C1 segment of cervical spinal cord (tissue), 14 donors: ENCODE measurements at places on chromosomes 5 and 9.

DNA sequence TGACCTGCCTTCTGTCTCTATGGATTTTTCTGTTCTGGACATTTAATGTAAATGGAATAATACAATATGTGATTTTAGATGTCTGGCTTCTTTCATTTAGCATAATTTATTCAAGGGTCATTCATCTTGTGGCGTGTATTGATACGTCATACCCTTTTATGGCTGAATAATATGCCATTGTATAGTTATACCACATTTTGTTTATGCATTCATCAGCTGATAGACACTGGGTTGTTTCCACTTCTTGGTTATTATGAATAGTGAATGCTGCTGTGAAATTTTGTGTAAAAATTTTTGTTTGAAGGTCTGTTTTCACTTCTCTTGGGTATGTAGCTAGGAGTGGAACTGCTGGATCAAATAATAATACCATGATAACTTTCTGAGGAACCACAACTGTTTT is 298.9 kb downstream of the CCDC171 start:
- DNase-seq: no peak

- no peak for DNase-seq
Measured at GRCh38 chr5:122267185-122267584, 44.9 kb upstream of the SNCAIP start.

GRCh38 chr5:6081727-6082210 is 296.6 kb downstream of the MED10 start:
- DNase-seq: no peak

DNA sequence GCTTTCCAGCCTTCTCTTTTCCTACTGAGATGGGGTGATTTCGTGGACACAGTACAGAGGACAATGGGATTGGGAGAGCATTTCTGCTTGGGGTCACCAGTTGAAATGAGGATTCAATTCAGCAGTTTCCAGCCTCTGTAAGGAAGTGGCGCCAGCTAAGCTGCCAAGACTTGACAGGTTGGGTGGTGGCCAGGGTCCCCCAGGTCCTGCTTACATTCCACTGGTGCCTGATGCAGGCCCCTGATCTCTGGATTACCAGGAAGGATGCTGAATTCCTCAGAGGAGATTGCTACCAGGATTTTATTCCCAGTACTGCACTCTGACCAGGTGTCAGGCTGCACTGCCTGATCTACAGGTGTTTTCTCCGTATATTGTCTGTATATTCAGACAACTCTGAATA is 119.7 kb downstream of the PSD2 start:
- no peak for DNase-seq

GRCh38 chr5:146291421-146292074 is 47.1 kb upstream of the POU4F3 start:
- no peak for DNase-seq

DNA sequence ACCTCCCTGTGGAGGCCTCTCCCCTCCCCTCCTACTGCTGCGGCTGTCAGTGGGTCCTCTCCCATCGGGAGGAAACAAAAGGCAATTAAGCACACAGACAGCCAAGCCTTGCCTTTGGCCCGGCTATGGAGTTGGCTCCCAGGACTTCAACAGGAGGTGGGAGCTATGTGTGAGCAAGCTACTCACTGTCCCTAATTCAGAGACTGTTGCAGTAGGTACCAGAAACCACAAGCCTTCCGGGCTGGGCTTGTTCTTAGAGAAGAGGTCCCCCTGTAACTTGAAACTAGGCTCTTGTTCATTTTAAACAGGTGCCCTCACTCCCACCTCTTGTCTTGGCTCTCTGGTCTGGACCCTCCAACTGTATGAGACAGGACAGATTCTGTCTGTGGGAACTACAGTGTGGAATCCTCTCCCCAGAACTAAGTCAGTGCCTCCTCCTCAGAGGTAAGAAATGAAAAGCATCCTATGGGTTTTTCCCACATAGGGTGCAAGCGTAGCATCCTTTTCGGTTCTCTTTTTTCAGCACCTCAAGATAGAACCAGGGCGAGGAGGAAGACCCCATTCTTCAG is 561.1 kb downstream of the EBF1 start:
- no peak for DNase-seq
